NCI-H446 treated with DMSO at 0.1 percent for 48 hours (cell line): ENCODE measurements at places on chromosomes 5 and 9.

DNA sequence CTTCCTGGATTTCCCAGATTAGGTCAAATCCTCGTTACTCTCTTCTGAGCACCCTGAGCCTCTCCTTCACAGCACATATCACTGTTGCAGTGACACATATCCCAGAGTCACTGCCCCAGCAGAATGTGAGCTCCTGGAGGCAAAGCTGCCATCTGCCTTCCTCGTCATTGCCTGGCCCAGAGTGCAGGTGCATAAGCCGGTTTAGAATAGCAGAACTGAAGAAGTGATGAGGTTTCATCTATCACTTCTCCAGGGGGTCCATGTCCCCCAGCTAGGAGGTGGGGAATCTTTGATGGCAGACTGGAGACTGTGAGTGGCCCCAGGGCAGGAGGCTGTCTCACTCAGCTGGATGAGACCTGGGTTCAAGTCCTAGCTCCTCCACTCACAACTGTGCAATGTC, 25.8 kb downstream of the NIPAL4 start:
- DNase-seq: no peak

- DNase-seq: no peak
These were observed 298.6 kb downstream of the AGTPBP1 start for GRCh38 chr9:85443190-85443598.

DNA sequence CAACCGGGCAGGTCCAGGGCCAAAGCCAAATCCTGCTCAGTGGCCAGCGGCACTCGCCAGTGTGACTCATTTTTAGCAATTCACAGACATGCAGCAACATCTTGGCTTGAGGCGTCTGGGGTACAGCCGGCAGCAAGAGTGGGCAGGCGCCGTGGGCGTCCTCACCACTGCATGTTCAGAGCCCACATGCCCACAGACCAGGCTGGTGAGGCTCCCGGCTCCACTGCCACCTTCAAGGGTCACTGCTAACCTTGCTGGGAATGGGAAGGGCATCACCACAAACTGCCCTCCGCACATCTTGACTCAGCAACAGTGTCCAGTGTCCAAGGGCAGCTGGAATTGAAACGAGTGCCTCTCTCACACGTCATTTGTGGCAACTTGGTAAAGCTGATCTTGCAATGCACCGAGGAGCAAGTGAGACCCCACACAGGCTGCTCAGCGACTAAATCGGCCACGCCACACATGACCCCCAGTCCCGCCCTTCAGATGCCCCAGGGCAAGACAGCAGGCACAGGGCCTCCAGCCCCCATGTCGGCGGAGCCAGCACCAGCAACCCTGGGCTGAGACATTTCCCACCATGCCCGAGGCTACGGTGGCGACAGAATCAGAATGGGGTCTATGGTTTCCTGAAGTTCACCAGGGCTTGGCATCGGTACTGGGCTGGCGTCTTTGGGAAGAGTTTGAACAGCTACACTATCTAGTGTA, 140.3 kb downstream of the ROR2 start:
- DNase-seq: no peak

DNA sequence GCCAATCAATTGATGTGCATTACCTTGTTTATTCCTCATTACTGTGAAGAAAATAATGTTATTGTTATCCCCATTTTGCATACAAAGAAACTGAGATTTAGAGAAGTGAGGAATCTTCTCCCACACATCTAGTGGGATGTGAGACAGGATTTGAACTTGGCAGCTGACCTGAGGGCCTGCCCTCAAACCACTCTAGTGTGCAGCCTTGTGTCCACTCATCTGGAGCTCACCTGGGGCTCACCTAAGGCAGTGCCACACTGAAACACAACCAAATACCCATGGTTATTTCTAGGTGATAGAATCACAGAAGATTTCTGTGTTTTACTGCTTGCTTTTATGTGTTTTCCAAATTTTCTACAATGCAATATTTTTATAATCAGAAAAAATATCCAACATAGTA, 94.7 kb upstream of the SAP30L start:
- DNase-seq: no peak

GRCh38 chr9:21324047-21324446, 11.2 kb downstream of the KLHL9 start:
- no peak for DNase-seq

GRCh38 chr9:10236161-10236560, 376.6 kb downstream of the PTPRD start:
- DNase-seq: peak; percentile 58

DNA sequence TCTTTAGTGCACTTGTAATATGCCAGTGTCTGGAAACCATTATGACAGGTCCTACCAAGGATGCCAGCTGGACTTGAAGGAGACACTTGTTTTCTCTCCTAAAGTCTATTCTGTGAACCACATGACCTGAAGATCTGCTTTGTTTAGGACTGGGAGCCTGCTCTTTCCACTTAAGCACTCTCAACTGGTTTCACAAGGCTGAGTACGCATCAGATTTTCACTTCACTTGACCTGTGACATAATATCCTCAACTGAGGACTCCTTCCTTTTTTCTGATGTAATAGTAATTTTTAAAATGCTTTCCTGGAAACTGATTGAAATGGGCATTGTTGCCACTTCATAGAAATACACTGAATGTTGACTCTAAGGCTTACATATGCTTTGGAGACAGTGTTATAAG, 52.2 kb downstream of the PDE8B start:
- DNase-seq: no peak

GRCh38 chr9:136644593-136645351, 17.9 kb upstream of the EGFL7 start:
- DNase-seq: peak; percentile 47

DNA sequence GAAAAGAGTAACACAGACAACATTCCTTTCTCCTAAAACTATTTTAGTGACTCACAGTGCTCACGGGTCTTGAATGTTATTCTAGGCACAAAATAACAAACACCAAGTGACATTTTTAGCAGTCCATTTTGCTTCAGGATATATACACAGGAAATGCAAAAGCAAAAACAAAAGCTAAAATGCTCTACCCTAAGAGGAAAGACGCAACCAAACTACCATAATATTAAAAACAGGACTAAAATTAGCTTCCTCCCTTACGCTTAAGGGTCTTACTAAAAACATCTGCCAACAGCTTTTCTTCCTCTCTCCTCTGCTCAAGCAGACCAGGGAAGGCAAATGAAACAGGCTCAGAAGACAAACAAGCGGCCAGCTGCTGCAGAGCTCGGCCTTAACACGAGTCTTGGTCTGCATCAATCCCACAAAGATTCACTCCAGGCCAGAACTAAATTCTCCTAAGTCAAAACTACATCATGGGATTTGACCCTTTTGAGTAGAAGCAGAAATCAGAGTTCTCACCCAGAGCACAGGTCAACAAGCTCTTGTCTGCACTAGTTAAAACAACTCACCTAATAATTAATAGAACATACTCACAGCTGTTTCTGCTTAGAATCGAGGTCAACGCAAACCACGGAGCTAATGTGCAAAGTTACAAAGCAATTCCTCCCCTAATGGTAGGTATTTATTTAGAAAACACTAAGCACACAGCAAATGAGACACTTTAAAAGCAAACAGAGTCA, 62.3 kb downstream of the RAPGEF1 start:
- no peak for DNase-seq
